ENCODE measurements at places on chromosomes 7 and 10.
A peak's percentile ranks its signal among the peaks of the same experiment; 100 is the strongest.

DNA sequence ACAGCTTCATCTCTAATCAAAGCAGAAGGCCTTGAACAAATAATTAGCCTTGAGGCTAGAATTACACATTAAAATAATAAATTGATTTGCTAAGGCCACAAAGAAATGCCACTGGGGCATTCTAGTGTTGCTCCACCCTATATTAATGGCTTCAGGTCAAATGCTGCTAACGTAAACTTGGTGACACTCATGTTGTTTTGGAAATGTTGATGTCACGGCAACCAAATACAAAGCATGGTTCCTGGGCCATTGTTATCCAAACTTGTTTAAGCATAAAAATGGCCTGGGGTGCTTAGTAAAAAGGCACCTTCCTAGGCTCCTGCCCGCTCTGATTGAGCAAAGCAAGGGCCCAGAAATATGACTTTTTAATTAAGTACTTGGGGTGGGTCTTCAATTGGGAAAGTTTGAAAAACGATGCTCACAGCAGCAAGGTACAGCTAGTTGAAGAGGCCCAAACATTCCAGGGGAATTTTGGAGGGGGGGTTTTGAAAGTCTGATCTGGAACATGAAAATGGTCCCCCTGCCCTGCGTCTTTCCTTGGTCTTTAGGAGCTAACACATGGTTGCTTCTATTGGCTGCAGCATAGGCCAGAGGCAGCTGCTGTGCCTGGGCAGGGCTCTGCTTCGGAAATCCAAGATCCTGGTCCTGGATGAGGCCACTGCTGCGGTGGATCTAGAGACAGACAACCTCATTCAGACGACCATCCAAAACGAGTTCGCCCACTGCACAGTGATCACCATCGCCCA lies 67.8 kb downstream of the ABCC2 start:
- DNase-seq, result no peak

DNA sequence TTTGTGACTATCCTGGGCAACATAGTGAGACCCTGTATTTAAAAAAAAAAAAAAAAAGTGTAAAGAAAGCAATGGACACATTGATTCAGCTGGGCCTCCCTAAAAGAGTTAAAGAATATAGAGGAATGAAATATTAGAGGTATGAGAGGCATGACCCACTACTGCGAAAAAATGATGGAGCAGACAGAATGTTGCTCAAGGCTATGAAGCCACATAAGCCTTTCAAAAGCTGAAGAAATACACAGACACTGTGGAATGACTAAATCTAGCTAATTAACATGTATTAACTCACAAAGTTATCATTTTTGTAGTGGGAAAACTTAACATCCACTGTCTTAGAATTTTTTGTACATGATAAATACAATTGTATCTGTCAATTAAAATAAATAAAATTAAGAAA lies 107.3 kb downstream of the HGF start:
- DNase-seq, result no peak

- DNase-seq, result no peak
Observed at GRCh38 chr7:151131592-151132293, 35.8 kb downstream of the GBX1 start.

GRCh38 chr10:133143200-133143533 lies 16.9 kb upstream of the KNDC1 start:
- no peak for DNase-seq

DNA sequence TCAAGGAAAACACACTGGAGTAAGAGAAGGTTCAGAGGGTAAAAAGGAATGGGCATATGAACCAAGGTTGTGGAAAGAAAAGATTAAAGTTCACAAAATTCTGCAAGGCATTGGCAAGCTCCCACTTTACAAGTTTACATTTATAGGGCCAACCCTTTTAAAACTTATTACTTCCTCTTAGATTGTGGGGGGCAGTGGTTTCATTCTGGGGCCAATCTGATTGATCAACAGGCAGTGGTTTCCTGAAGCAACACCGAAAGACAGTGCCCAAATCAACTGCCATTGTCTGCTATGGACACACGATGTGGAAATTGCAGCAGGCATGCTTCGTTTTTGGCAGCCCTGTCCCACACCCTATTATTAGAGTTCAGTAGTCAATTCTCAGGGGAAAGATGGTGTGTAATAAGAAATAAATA lies 154.0 kb downstream of the SGMS1 start:
- DNase-seq, result no peak

DNA sequence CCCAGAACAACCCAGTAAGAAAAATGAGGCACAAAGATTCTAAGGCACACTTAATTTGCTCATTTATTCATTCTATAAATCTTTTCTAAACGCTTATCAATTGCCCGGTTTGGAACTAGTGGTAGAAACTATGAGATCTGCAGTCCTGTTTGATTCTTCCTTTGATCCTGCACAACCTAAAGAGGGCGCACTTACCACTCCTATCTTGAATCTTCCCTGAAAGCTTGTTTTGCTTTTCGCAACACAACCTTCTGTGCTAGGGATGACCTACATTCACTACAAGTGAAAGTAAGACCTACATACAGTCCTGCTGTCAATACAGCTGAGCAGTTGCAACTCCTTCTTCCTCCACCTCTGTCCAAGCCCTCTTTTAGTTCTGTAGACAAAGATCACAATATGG lies 12.6 kb upstream of the ARL4A start:
- peak; percentile 38 for DNase-seq

DNA sequence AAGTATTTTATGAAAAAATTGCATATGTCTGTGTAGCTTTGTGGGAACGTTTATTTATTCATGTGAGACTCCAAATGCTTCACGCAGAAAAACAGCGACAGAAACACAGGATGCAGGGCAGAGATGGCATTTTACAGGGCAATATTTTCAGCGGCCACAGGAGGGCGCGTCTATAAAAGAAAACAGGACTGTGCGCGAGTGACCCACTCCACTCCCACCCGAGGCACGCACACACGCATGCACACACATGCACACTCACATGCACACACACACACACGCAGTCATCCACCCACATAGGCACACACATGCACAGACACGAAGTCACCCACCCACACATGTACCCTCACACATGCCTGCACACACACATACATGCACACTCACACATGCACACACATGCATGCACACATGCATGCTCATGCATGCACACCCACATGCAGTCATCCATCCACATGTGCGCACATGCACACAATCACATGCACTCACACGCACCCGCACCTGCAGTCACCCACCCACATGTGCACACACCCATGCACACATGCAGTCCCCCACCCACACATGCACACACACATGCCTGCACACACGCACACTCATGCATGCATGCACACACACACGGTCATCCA lies 96.3 kb downstream of the DNAJB6 start:
- DNase-seq, result peak; percentile 51

- no peak for DNase-seq
Observed at GRCh38 chr7:45692031-45692430, 117.9 kb downstream of the ADCY1 start.

GRCh38 chr7:129136887-129137642 lies 7.4 kb upstream of the TSPAN33 start:
- DNase-seq, result no peak

DNA sequence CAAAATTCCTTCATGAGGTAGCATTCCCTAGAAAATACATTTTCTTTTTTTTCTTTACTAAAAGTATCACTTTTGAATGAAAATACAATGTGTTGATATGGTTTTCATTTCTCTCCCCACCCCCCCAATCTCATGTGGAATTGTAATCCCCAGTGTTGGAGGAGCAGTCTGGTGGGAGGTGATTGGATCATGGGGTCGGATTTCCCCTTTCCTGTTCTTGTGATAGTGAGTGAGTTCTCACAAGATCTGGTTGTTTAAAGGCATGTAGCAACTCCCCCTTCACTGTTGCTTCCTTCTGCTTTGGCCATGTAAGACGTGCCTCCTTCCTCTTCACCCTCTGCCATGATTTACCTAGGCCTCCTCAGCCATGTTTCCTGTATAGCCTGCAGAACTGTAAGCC lies 790.3 kb upstream of the KCND2 start:
- DNase-seq, result no peak

- DNase-seq, result peak; percentile 10
Observed at GRCh38 chr7:130929896-130930659, 196.1 kb upstream of the KLF14 start.

- no peak for DNase-seq
Observed at GRCh38 chr10:118955951-118956801, 73.3 kb upstream of the NANOS1 start.

- no peak for DNase-seq
Observed at GRCh38 chr10:109861081-109861480, 62.2 kb downstream of the XPNPEP1 start.

DNA sequence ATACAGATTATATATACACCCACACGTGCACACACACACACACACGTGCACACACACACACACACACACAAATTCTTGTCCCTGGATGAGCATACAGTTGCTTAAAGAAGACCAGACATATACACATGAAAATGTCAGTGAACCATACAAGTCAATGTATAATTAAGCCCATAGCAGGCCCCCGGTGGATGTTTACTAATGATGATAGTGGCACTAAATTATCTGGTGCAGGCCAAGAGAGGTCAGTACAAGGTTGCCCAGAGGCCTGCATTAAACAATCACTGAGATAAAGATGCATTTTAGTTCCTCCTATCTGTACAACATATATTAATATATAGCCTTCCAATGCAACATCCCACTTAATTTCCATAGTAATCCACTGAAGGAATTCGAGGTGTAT lies 860.5 kb downstream of the LRMDA start:
- DNase-seq, result no peak

- DNase-seq, result no peak
Observed at GRCh38 chr7:127890726-127891125, 140.5 kb downstream of the LRRC4 start.

DNA sequence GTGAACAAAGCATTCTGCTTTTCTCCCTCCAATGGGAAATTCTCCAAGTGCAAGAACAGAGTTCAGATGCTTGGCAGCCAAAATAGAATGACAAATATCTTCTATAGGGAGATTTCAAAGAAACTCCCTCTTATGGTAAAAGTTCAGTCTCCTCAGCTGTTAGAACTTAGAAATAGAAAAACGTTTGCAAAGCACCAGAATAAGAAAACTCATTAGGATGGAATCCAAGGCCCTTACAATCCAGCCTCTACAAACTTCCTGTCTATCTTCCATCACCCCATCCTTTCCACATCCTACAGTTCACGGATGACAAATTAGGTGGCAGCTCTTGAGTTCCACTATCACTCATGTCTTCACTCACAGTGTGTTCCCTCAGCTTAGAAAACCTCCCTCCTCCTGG lies 25.7 kb downstream of the FAM13C start:
- no peak for DNase-seq

GRCh38 chr7:36091874-36092176 lies 61.2 kb upstream of the EEPD1 start:
- DNase-seq, result no peak

GRCh38 chr7:107660381-107661080 lies at the start of gene SLC26A4:
Gene SLC26A4 (plus strand): TSS chr7:107660828. CDS start chr7:107661642, 814 bp downstream.
- DNase-seq, result no peak

- peak; percentile 4 for DNase-seq
Observed at GRCh38 chr7:35694161-35694783, 663 bp downstream of the HERPUD2 start.

- DNase-seq, result no peak
Observed at GRCh38 chr7:30146127-30146612, 11.4 kb downstream of the MTURN start.

- DNase-seq, result no peak
Observed at GRCh38 chr10:51527522-51528219, 171.7 kb downstream of the CSTF2T start.

DNA sequence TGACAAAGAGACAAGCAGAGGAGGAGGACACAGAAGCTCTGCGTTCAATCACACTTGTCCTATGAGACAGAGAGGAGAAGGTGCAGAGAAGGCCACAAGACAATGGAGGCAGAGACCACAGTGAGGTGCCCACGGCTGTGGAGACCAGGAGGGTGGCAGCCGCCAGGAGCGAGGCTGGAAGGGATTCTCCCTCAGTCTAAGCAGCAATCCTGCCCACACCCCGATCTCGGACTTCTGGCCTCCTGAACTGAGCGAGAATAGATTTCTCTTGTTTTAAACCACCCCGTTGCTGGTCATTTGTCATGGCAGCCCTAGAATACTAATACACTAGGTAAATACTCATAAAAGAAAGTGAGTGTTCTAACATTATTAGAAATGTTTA lies 92.1 kb downstream of the CYTH3 start:
- no peak for DNase-seq

GRCh38 chr10:76962851-76963250 lies 674.8 kb downstream of the KCNMA1 start:
- no peak for DNase-seq

GRCh38 chr10:113689057-113689456 lies 9.3 kb downstream of the CASP7 start:
- DNase-seq, result no peak

DNA sequence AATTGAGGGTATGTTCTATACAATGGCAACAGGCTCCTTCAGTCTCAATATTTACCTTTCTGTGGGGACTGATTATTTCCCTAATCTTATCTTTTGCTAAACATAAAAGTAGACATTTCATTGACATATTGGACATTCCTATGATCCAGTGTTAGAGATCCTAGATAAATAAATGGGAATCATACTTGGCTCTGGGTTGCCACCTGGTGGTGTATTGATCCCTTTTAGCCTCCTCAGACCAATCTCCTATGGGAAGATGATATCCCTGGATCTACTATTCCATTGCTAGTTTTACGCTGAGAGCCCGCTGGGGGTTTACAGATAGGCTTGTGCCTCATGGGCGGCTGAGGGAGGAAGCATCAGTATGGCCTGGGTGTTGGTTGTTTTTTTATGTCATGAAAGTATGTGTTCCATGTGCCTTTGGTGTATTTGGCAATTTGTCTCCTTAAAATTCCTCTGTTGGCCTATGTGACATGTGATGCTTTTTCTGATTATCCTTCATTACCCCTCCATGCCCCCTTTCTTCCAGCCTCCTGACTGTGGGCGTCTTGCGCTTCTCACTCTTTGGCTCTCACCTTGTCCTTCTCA lies 18.8 kb downstream of the CELF2 start:
- no peak for DNase-seq

- no peak for DNase-seq
Observed at GRCh38 chr10:13340068-13340467, 8.0 kb downstream of the SEPHS1 start.

DNA sequence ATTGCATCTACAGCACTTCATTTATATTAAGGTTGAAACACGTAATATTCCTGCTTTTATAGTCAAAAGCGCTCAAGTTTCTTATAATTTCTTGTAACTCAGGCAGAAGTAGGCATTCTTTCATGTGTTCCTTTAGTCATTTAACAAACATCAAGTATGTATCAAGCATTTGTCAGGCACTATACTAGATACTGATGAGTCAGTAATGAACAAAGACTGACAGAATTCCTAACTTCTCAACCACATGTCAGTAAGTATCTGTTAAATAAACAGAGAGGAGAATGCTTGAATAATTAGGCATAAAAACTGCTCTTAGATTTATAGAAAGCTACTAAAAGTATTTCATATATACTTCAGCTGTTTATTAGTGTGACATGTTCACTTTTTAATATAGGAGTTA lies 9.9 kb downstream of the CRPPA start:
- DNase-seq, result no peak

DNA sequence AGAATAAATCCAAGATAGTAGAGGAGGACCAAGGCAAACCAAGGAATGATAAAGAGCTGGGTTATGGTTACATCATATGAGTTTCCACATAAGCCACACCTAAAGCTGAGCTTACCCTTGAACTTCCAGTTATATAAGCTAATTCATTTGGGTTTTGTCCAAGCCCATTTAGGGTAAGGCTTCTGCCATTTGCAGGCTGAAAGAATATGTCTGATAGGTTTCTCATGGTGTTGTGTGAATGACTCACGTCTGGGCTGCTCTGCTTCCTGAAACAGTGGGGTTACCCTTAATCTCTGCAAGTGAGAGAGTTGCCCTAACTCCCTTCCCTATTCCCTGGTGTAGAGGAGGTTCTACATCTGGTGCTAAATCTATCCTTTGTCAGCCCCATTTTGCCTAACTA lies 60.8 kb downstream of the PTTG1IP2 start:
- no peak for DNase-seq

- no peak for DNase-seq
Observed at GRCh38 chr7:151754142-151754590, 122.7 kb downstream of the PRKAG2 start.
